ENCODE measurements at places on chromosomes 13 and 19.

DNA sequence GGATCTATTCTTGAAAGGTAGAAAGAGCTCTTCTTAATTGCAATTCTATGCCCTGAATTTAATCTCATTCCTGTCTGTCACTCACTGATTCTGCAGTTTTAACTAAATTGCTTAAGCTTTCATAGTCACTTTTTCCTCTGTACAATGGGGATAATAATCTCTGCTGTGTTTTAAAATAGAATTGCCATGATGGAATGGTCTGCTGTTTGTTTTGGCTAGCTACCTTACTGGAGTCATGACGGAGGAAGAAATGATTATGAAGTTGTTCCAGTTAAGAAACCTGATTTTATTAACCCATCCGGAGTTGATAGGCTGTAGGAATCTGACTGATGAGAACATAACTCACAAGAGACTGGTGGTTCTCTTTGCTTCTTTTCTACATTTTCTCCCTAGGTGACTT lies 54.9 kb upstream of the ITM2B start:
- H3K27me3 ChIP-seq: no peaks in the 10 kb centered on the region
- H3K4me3 ChIP-seq: no peak overlapping the region
- H3K36me3 ChIP-seq: no peaks in the 10 kb centered on the region
- no peak overlapping the region for H3K27ac ChIP-seq
- no peak for DNase-seq
- no peaks in the 10 kb centered on the region for H3K4me1 ChIP-seq

GRCh38 chr19:36488846-36489117 lies 579 bp downstream of the ZNF566 start:
- H3K27me3 ChIP-seq: no peaks in the 10 kb centered on the region
- H3K4me3 ChIP-seq: peak overlapping the region; percentile 96
- peaks cover 15% of the 10 kb centered on the region for H3K4me1 ChIP-seq
- peak overlapping the region; percentile 92 for H3K27ac ChIP-seq

DNA sequence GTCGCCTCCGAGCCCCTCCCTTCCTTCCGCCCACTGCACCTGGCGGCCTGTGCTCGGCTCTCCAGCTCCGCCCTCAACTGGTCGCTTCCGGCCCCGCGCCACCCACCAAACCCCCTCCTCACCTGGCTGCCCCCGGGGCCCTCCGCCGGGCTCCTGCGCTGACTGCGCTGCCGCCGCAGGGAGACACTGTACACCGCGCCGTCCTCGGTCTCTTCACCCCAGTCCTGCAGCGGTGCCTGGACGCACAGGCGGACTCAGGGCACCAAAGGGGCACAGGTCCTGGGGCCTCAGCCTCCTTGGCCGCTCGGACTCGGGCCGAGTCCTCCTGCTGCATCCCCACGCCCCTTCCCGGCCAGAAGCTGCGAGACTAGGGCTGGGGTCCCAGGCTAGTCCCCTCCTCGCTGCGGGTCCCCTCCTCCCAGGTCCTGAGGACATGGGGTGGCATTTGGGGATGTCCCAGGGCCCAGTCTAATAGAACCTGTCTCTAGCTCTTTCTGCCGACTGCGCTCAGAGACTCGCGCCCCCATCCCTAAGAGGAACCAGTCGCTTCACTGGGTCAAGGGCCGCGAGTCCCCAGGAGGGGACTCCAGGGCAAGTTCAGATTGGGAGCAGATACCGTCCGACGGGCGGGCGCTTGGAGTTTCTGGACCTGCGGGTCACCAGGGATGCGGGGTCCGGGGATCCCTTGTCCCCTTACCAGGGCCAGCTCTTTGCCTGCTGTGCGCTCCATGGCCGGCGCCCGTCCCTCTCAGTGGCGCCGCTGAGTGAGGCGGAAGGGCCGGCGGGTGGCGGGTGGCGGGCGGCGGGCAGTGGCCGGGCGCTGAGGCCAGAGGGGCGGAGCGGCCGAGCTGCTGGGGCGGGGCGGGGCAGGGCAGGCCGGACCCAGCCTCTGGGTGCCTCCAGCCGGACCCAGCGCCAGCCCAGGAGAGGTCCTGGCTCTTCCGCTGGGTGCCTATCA lies at the start of gene RGL3:
Gene RGL3 (minus strand): TSS at position 766 of the 958 bp plus-strand sequence. CDS start 36 bp downstream, at position 730.
- peaks cover 44% of the 10 kb centered on the region for H3K4me1 ChIP-seq
- H3K27me3 ChIP-seq: peaks cover 53% of the 10 kb centered on the region
- DNase-seq: no peak
- no peaks in the 10 kb centered on the region for H3K36me3 ChIP-seq

GRCh38 chr13:37106642-37107041 lies 1.2 kb upstream of the CSNK1A1L start:
- no peak for DNase-seq
- no peaks in the 10 kb centered on the region for H3K27me3 ChIP-seq
- H3K4me3 ChIP-seq: no peak overlapping the region

- peaks cover 17% of the 10 kb centered on the region for H3K36me3 ChIP-seq
- H3K4me3 ChIP-seq: peak overlapping the region; percentile 91
- no peak for DNase-seq
- H3K4me1 ChIP-seq: peaks cover 17% of the 10 kb centered on the region
These were observed 552 bp upstream of the ZNF816 start for GRCh38 chr19:52963247-52963618.

GRCh38 chr19:14177496-14178074 lies 28.4 kb downstream of the ADGRL1 start:
- H3K4me1 ChIP-seq: no peaks in the 10 kb centered on the region
- no peak overlapping the region for H3K27ac ChIP-seq
- no peak overlapping the region for H3K4me3 ChIP-seq
- no peak for DNase-seq

GRCh38 chr13:22926748-22927400 lies 253.9 kb upstream of the SGCG start:
- no peak for DNase-seq
- no peak overlapping the region for H3K4me3 ChIP-seq
- peaks cover 2% of the 10 kb centered on the region for H3K4me1 ChIP-seq
- H3K27me3 ChIP-seq: no peaks in the 10 kb centered on the region
- H3K36me3 ChIP-seq: no peaks in the 10 kb centered on the region
- no peak overlapping the region for H3K27ac ChIP-seq

DNA sequence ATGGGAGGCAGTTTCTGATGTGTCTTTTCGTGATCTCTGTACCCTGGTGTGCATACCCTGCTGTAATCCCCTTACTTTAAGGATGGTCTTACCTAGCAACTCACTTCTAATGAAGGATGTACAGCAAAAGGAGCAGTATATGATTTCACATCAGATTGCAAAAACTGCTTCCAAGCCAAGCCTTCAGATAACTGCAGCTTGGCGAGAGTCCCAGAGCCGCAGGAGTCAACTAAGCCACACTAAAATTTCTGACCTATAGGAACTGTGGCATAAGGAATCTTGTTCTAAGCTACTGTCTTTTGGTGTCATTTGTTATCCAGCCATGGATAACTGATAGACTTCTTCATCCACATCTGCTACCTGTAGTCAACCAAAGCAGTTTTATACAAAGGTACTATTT lies 496.7 kb downstream of the GPC6 start:
- H3K4me3 ChIP-seq: no peak overlapping the region
- H3K27me3 ChIP-seq: no peaks in the 10 kb centered on the region
- H3K36me3 ChIP-seq: no peaks in the 10 kb centered on the region
- no peak for DNase-seq
- no peak overlapping the region for H3K27ac ChIP-seq
- H3K4me1 ChIP-seq: no peaks in the 10 kb centered on the region

- H3K27me3 ChIP-seq: no peaks in the 10 kb centered on the region
- H3K36me3 ChIP-seq: no peaks in the 10 kb centered on the region
- H3K27ac ChIP-seq: no peak overlapping the region
These were observed 38.4 kb downstream of the DACH1 start for GRCh38 chr13:71828564-71828963.

DNA sequence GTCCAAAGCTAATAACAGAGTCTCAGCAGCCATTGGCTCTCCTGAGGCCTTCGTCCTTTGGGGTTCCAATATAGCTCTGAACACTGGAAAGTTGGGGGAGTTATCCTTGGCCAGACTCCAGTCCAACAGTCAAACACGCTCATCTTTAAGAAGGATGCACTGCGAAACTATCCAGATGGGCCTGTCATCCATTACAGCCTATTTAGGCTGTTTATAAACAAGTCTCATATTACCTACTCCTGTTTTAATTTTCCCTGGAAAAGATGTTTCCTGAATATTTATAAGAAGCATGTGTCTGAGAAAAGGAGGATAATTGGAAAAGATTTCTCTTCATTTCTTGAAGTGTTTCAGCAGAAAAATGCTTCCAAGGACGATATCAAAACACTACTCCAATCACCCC lies 170.7 kb downstream of the DCT start:
- H3K27me3 ChIP-seq: no peaks in the 10 kb centered on the region
- H3K36me3 ChIP-seq: no peaks in the 10 kb centered on the region
- H3K27ac ChIP-seq: no peak overlapping the region
- no peak for DNase-seq

- H3K27ac ChIP-seq: no peak overlapping the region
- H3K36me3 ChIP-seq: no peaks in the 10 kb centered on the region
- no peak for DNase-seq
These were observed 24.1 kb upstream of the WDFY2 start for GRCh38 chr13:51559946-51560735.

GRCh38 chr19:1672038-1672768 lies 19.8 kb upstream of the TCF3 start:
- H3K4me1 ChIP-seq: peaks cover 16% of the 10 kb centered on the region
- no peak overlapping the region for H3K27ac ChIP-seq
- peak; percentile 30 for DNase-seq
- peak overlapping the region; percentile 22 for H3K4me3 ChIP-seq

- DNase-seq: no peak
- no peaks in the 10 kb centered on the region for H3K36me3 ChIP-seq
- H3K4me1 ChIP-seq: no peaks in the 10 kb centered on the region
- H3K4me3 ChIP-seq: no peak overlapping the region
- no peak overlapping the region for H3K27ac ChIP-seq
These were observed 44.9 kb downstream of the SERTM1 start for GRCh38 chr13:36718686-36719085.

DNA sequence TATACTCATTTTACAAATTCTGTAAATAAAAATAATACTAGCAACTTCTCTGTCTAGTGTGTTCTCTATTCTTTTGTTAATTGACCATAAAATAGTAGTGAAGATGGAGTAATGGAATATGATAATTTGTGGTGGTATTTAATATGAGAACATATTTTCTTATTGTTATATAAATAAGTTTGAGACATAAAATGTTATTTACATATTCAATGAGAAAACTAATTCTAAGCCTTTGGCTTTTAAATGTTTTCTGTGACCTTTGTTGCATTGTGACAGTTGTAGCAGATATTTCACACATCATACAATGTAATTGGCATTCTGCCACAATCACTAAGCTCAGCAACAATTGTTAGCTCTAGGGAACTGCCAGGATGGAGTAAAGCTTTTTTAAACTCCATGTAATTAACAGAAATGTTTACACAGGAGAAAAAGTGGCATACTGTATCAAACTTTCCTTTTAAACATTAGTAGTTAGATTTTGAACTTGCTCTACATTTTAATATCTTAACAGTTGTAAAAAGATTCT lies 562.1 kb upstream of the PCDH9 start:
- no peaks in the 10 kb centered on the region for H3K4me1 ChIP-seq
- no peak overlapping the region for H3K27ac ChIP-seq
- DNase-seq: no peak

- H3K36me3 ChIP-seq: no peaks in the 10 kb centered on the region
- peaks cover 33% of the 10 kb centered on the region for H3K4me1 ChIP-seq
- peak overlapping the region; percentile 45 for H3K4me3 ChIP-seq
- H3K27ac ChIP-seq: peak overlapping the region; percentile 89
- no peaks in the 10 kb centered on the region for H3K27me3 ChIP-seq
These were observed 19.2 kb upstream of the ERCC1 start for GRCh38 chr19:45442778-45443461.

GRCh38 chr19:14058182-14059092 lies 3.4 kb downstream of the PALM3 start:
- peaks cover 13% of the 10 kb centered on the region for H3K27me3 ChIP-seq
- no peak overlapping the region for H3K27ac ChIP-seq
- H3K4me3 ChIP-seq: peak overlapping the region; percentile 28
- no peak for DNase-seq
- H3K36me3 ChIP-seq: no peaks in the 10 kb centered on the region

Data from effector memory CD4-positive, alpha-beta T cell (primary cell).